ENCODE measurements at places on chromosomes 4 and X.

DNA sequence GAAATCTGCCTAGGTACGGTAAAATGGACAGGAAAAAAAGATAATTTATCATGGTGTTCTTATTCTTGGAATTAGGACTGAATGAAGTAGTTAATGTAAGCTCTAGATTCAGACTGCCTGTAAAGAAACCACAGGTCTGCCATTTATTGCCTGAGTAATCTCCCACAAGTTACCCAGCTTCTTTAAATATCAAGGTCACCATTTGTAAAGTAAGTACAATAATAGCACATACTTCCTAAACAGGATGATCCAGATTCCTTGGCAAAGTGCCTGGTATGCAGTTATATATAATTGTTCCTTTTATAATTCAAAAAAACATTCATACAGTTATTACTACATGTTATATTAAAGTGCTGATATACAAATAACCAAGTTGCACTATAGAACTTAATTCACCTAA, 368.6 kb downstream of the HNRNPD start:
- no peak for DNase-seq

DNA sequence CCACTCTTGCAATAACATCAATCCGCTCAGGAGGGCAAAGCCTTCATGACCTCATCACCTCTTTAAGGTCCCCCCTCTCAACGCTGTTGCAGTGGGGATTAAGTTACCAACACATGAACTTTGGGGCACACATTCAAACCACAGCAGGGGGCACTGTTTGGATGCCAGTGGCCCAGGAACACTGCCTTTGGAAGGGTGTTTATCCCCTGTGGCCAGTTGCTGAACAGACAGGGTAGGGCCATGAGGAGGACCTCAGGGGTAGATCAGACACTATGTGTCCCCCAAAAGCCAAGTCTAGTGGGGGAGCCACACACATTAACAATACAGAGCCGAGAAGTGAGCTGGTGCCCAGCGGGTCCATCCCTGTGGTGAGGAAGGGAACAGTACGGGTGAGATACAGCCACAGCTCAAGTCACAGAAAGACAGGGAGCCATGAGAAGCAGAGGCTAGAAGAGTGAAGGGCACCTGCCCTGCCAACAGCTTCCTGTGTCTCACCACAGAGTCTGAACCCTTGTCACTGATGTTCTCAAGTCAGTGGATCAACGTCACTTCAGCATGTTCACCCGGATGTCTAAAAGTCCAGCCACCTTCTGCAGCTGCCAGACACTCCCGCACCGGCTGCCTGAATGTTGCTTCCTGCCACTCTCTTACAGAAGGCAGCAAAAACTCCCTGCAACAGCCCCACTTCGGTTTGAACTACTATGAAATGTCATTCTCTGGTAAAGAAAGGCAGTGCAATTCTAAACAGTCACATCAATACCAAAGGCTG, 19.9 kb upstream of the MXD4 start:
- DNase-seq = no peak

GRCh38 chr4:85610450-85610849, 135.5 kb downstream of the ARHGAP24 start:
- DNase-seq = no peak

DNA sequence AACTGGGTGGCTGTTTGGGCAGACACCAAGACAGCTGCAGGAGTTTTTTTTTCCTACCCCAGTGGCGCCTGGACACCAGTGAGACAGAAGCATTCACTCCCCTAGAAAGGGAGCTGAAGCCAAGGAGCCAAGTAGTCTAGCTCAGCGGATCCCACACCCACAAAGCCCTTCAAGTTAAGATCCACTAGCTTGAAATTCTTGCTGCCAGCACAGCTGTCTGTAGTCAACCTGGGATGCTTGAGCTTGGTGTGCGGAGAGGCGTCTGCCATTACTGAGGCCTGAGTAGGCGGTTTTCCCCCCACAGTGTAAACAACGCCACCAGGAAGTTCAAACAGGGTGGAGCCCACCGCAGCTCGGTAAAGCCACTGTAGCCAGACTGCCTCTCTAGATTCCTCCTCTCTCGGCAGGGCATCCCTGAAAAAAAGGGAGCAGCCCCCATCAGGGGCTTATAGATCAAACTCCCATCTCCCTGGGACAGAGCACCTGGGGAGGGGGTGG, 171.4 kb downstream of the ARHGEF9 start:
- DNase-seq = no peak

GRCh38 chrX:50812995-50813842, 775 bp downstream of the SHROOM4 start:
- no peak for DNase-seq

GRCh38 chr4:124053872-124054538, 657.4 kb downstream of the SPRY1 start:
- no peak for DNase-seq

DNA sequence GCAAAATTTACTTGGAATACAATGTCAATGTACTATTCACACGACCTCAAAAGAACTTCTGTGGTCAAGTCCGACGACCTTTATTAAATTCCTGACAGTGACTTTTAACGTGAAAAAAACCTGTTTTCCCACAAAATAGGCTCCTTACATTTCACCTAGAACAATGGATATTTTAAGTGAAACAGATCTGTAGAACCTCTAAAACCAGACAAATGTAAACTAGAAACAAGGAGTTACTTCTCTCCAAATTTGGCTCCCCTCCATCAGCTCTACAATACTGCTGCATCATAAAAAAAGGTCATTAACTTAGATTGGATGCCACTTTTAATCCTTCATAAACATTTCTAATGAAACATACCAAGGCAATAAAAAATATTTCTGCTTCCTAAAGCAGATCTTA, 1.2 kb downstream of the NEK1 start:
- DNase-seq = no peak

- DNase-seq = no peak
Observed at GRCh38 chr4:121728066-121728465, 31.3 kb upstream of the ANXA5 start.

DNA sequence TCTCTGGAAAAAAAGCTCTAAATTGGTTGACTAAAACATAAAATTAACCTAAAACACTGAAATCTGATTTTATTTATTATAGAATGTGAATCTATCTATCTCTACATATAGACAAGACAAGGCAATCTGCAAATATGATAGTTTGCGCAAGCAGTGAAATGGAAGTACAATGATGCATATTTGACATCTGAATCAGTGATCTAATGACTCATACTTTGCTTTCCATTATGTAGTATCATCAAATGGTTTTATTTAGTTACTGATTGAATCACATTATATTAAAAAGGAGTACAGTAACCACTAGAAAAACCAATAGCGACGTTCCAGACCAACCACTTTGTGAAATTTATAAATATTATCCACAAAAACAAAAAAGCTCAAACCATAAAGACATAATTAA, 1969.3 kb downstream of the PCDH7 start:
- no peak for DNase-seq

GRCh38 chrX:71823391-71824057, 60.4 kb downstream of the CXorf49B start:
- no peak for DNase-seq

- no peak for DNase-seq
Observed at GRCh38 chrX:115373308-115373707, 83.8 kb downstream of the LUZP4 start.

- DNase-seq = no peak
Observed at GRCh38 chrX:96474029-96474740, 210.5 kb upstream of the DIAPH2 start.

DNA sequence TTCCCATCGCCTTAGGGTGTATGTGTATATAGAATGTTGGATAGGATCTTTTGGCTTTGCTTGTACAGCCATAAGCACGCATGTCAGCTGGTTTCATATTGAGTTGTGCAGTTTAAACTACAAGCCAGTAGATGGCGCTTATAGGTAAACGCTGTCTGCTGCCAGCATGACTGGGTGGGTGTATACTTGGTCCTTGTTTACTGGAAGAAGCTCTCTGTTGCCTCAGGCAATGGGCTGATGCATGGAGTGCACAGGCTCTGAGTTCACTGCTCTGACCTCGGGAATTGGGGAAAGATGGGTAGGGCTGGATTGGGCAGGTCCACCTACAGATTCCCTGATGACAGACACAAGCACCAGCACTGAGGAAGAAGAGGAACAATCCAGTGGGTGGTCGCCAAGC, 831.5 kb downstream of the STIM2 start:
- DNase-seq = no peak

DNA sequence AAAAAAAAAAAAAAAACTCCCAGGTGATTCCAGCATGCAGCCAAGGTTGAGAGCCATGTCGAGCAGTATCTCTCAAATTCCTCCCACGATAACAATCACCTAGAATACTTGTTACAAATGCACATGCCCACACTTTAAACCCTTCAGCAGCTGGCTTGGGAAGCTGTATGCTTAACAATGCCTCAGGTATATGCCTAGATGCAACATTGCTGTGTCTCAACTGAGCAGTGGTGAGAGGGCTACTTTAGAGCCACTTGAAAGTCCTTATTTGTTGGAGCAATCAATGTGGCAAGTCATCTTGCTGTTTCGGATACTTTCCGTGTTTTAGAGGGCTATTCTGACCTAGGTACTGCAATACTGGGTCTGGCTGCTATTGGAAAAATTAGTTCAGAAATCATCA, 487.4 kb downstream of the INPP4B start:
- no peak for DNase-seq

DNA sequence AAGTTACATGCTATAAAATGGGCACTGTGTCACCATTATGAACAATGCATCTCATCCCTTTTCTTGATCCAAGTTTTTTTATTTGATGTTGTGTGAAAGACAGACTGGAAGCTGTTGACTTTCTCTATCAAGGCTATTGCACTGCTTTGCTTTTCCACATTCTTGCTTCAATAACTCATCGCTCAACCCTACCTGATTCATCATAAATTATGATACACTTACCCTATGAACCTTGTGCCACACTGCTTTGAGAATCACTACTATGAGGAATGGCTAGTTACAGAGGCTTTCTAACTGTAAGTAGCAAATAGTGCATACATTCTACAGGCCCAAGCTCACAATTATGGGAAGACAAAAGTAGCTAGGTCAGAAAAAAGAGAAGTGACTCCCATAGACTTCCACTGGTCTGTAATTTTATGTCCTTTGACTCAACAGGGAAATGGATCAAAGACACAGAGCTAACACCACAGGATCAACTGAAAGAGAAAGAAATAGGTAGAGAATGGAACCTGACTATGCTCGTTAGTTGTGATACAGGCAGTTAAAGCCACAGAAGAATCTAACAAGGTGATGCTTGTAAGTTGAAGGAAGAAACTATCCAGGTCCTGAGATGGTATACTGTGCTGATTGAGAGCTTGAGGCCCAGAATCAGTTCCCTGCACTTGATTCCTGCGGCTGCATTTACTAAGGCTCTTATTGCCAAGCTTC, 163.5 kb downstream of the PPP3CA start:
- DNase-seq = no peak

- DNase-seq = no peak
Observed at GRCh38 chrX:136616987-136617685, 30.8 kb upstream of the CD40LG start.

DNA sequence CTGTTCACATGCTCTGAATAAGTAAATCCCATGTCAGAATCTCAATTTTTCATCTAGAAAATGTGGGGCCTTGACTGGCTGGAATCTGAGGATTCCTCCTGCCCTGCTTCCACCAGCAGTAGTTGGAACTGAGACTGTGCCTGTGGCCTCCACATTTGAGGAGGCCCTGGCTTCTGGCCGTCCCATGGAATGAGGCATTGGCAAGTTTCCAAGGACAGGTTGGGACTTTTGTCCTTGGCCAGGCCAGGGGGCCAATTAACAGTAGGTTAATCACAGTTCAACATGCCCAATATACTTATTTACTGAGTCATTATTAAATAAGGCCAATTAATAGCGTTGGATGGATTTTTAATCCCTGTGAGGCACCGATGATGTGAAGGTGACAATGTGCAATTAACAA, 50.2 kb upstream of the GABRE start:
- no peak for DNase-seq

GRCh38 chr4:74308215-74308614, at the start of gene EPGN:
Gene EPGN (plus strand): TSS chr4:74308470. CDS start chr4:74308534, 64 bp downstream.
- DNase-seq = no peak

GRCh38 chrX:72373136-72373535, 67.4 kb upstream of the CITED1 start:
- DNase-seq = no peak

DNA sequence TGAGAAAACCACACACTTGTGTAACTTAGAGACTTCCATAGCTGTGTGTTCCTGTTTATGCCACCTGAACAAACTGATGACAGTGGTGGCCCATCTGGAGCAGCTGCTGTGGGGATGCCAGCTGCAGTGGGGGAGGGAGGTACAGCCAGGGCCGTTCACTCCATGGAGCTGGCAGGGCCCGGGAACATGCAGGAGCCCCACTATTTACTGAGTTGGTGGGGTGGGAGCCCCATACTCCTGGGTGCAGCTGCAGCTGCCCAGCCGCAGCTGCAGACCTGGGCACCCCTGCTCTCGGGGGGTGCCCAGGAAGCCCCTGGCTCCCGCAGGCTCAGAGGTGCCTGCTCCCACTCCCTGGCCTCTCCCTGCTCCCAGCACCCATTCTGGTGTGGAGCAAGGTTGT, 398.6 kb upstream of the RASGEF1B start:
- DNase-seq = peak; percentile 1

- DNase-seq = no peak
Observed at GRCh38 chr4:136036744-136037143, 1495.5 kb downstream of the PCDH18 start.

- DNase-seq = no peak
Observed at GRCh38 chrX:12979026-12979607, 4.2 kb downstream of the TMSB4X start.

GRCh38 chr4:2799224-2799911, 6.5 kb downstream of the SH3BP2 start:
- DNase-seq = no peak

DNA sequence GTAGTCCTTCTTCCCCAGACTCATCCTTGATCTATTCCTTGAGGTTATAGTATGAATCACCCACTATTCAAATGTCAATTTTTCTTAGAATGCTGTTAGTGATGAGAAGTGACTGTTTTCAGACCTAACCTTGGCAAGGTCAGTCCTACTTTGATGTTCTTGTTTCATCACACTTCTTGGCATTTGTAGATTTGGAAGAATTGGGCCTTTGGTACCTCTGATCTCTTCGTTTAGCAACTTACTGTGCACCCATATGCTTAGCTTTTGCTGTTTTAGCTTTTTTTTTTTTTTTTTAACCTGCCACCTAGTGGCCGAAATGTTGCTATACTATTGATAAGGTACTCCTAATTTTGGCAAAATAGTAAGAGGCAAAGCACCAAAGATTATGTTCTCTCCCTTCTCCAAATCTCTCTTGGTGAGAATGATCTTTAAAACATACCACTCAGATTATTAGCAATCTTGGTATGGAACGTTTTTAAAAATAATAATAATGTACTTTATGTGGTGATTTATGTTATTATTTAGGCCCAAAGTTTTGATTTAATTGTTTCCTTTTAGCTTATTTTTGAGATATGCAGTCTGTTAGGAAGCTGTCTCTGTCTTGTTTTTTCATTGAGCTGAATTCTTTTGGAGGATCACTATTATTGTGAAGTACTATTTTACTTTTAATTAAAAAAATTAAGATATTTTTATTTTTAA, 16.6 kb downstream of the DCK start:
- DNase-seq = peak; percentile 19

GRCh38 chr4:95417531-95417930, 131.2 kb downstream of the UNC5C start:
- DNase-seq = no peak

GRCh38 chr4:165398570-165398969, 19.8 kb downstream of the CPE start:
- DNase-seq = peak; percentile 74

GRCh38 chr4:11106759-11107158, 321.9 kb downstream of the HS3ST1 start:
- no peak for DNase-seq

Data from NCI-H774 (cell line).